ENCODE measurements at places on chromosomes 6 and 20.

DNA sequence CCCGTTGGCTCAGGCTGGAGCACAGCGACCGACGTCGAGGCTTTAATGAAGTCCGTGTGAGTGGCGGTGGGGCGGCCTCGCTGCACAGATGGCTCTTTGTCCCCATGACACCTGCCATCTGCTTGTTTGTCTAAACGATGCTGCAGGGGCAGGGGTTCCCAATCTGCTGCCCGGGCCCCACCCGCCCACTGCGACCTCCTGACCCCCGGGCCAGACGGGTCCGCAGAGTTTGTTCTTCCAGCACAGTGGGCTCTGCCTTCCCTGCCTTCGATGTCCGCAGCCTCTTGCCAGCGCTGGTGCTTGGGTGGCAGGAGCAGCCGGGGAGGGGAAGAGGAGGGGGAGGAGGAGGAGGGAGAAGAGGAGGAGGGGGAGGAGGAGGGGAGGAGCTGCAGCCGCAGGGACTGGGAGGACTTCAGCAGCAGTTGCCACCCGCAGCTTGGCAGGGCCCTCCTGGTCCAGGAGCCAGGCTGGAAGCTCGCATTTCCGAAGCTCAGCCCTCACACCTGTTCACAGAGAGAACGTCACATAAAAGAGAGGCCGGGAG, 210.0 kb downstream of the DLL1 start:
- DNase-seq: no peak

- DNase-seq: no peak
These were observed 112.0 kb downstream of the LAMP5 start for GRCh38 chr20:9626357-9626756.

DNA sequence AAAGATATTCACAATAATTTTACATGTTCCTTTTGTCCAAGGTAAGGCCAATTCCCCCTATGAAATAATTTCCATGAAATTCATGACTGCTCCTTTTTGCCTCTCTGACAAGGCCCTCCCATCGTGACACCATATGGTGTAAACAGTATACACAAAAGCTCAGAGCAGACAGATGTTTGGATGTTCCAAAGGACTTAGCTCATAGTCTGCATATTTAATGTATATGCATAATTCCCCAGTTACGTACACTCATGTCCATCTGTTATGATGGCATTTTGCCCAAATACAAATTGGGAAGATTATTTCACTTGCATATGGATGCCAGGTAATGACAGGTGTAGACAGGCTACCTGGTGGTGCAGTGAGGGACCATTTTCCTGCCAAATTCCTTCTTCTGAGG, 376.5 kb downstream of the KHDRBS2 start:
- no peak for DNase-seq

DNA sequence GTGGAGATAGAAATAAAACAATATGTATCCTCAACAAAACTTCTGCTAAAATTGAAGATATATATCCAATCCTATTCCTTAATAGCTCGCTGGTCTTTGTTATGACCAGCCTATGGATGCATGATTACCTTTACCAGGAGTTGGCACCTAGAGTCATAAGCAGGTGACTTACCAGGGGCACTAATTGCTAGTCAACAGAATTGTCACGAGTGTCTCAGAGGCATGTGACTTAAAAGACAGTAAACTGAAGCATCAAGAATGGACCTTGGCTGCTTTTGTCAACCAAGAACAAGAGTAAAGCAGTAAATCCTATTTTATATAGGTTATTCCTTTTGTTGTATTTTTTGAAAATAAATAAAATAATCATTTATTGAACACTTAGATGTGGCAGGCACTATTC, 115.4 kb downstream of the MYO6 start:
- DNase-seq: no peak

DNA sequence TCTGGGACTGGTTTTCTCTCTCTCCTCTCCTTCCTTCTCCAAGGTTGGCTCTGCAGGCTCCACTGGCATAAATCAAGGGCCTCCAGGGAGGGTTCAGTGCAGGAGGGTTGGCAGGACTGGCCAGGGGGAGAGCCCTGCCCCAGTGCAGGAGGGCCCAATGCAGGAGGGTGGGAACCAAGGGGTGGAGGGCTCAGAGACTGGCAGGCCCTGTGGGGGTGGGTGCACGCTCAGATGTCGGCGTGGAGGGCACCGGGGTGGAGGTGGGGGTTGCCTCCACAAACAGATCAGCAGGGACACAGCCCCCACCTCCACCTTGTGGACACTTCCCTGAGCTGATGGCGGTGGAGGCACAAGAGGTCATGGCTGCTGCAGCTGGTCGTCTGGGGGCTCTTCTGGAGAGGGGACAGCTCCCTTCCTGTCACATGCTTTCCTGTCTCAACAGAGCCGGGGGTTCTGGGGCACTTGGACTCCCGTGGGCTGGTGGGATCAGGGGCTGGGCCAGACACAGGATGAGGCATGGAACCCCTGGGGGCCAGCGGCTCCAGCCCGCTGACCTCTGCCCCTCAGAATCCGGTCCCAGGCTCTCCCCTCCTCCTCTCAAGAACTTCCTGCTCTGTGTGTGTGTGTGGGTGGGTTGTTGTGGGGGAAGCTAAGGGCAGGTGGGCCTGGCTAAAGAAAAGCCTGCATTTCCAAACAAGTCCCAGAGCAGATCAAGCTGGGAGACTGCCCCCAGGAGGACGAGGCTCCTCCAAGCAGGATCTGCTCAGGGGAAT, 2.7 kb upstream of the ABHD16B start:
- DNase-seq: no peak

- no peak for DNase-seq
These were observed 22.9 kb downstream of the FKBP1A start for GRCh38 chr20:1369970-1370369.

DNA sequence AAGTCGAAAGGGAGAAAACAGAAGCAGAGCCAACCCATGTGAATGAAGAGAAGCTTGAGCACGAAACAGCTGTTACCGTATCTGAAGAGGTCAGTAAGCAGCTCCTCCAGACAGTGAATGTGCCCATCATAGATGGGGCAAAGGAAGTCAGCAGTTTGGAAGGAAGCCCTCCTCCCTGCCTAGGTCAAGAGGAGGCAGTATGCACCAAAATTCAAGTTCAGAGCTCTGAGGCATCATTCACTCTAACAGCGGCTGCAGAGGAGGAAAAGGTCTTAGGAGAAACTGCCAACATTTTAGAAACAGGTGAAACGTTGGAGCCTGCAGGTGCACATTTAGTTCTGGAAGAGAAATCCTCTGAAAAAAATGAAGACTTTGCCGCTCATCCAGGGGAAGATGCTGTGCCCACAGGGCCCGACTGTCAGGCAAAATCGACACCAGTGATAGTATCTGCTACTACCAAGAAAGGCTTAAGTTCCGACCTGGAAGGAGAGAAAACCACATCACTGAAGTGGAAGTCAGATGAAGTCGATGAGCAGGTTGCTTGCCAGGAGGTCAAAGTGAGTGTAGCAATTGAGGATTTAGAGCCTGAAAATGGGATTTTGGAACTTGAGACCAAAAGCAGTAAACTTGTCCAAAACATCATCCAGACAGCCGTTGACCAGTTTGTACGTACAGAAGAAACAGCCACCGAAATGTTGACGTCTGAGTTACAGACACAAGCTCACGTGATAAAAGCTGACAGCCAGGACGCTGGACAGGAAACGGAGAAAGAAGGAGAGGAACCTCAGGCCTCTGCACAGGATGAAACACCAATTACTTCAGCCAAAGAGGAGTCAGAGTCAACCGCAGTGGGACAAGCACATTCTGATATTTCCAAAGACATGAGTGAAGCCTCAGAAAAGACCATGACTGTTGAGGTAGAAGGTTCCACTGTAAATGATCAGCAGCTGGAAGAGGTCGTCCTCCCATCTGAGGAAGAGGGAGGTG, 38.7 kb downstream of the ZBTB2 start:
- no peak for DNase-seq

GRCh38 chr6:4820704-4821276, 44.6 kb downstream of the CDYL start:
- no peak for DNase-seq

DNA sequence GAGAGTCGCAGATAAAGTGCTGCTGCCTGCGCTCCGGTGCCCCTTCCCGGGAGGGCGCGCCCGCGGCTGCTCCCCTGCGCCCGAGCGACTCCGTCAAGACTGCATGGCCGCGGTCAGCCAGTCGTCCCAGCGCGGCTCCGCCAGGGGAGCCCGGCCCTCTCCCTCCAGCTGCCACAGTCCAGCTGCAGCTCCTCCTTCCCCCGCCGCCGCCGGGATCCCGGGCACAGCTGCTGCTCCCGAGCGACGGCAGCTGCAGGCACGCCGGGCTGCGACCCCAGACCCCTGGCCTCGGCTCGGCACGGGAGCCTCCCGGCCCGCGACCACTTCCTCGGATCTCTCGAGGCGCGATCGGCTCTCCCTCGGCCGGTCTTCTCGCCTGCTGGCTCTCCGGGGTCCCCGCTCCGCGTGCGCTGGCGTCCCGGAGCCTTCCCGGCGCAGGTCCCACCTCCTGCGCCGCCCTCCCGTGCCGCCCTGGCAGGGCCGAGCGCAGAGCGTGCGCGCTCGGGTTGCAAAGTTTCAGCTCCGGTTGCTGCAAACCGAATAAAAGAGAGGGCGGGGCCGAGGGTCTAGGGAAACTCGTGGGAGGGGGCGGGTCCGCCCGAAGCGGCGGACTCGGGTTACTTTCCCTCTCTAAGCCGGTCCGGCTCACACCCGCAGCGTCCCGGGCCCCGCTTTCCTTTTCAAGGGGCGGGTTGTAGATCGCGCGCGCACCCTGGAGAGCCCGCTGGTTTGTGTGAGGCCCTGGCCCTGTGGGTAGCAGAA, at the start of gene CNKSR3:
Gene CNKSR3 (minus strand): TSS at position 542 of the 762 bp plus-strand sequence. CDS start 571 bp downstream, outside the sequence.
- DNase-seq: no peak

- DNase-seq: no peak
These were observed 72.3 kb downstream of the LINC00237 start for GRCh38 chr20:21033817-21034216.

Measured in anterior cingulate cortex (tissue), 58 donors.